Activated CD4-positive, alpha-beta T cell treated with anti-CD3 and anti-CD28 coated beads for 24 hours (primary cell): ENCODE measurements at places on chromosomes 2 and 18.

GRCh38 chr2:156589381-156590079 is 153.4 kb downstream of the GPD2 start:
- no peak for DNase-seq

- DNase-seq: no peak
These were observed 28.9 kb upstream of the FOSL2 start for GRCh38 chr2:28363686-28364280.

- DNase-seq: no peak
These were observed 134.2 kb downstream of the CDCA7 start for GRCh38 chr2:173488861-173489260.

GRCh38 chr2:144426981-144427479 is 92.9 kb downstream of the ZEB2 start:
- DNase-seq: no peak

- DNase-seq: no peak
These were observed 129.8 kb downstream of the METTL4 start for GRCh38 chr18:2441544-2441943.

- peak; percentile 44 for DNase-seq
These were observed 396 bp downstream of the CNOT9 start for GRCh38 chr2:218569038-218569431.

- no peak for DNase-seq
These were observed 274.8 kb upstream of the SLC39A10 start for GRCh38 chr2:195382186-195382585.

DNA sequence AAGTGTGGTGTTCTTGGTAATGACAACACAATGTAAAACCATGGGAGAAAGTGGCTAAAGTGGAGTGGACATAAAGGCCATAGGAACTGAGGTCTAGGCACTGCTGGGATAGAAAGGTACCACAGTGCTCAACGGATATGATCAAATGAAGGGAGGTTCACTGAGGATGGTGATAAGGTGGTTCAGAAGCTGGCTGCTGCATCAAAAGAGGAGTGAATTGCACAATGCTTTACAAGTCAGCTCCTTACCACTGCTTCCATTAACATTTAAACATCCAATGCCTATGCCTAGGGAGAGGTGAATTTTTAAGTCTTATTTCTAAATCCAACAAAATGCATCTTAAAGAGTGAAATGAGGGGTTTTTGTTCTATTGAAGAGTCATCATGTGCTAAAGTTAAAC is 100.1 kb upstream of the ITGB6 start:
- no peak for DNase-seq

DNA sequence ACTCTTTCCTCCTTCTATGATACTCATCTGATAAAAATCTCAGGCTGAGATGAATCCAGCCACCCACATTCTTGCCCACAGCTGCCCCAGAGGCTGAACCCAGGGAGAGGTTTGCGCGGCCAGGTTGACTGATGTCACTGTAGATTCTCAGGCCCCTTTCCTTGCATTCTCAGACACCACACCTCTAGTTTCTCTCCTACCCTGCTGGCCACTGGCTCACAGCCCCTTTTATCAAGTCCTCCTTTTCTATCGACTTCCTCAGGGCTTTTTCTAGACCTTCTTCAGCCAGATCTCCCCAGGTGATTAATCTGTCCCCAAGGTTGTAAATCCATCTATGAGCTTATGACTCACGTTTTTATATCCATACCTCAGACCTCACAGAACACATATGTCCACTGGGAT is 99.8 kb downstream of the TACR1 start:
- no peak for DNase-seq

GRCh38 chr2:223979730-223980396 is 22.6 kb downstream of the MRPL44 start:
- DNase-seq: no peak

DNA sequence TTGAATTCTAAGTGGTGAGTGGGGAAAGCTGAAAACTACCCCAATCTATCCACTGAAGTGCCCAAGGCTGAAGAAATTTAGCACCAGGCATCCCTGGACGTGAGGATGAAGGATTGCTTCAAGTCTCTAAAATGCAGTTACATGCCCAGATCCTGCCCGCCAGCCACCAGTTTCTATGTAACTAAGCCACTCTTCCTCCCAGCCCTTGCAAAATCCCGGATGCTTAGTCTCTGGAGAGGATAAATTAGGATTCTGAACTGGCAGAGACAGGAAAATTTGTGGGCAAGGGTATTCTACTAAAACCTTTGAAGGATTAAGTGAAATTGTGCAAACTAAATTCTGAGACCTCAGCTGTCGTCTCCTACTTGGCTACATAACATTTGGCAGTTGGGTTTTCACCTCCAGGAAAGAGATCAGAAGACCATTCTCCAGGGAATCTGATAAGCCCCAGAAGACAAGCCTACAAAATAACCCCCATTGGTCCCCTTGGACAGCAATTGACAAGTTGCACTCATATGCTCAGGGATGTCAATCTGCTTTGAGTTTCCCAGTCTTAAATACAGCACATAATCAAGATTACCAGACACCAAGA is 93.9 kb upstream of the CD226 start:
- no peak for DNase-seq

GRCh38 chr2:200345975-200346374 is 39.5 kb downstream of the SPATS2L start:
- DNase-seq: no peak

DNA sequence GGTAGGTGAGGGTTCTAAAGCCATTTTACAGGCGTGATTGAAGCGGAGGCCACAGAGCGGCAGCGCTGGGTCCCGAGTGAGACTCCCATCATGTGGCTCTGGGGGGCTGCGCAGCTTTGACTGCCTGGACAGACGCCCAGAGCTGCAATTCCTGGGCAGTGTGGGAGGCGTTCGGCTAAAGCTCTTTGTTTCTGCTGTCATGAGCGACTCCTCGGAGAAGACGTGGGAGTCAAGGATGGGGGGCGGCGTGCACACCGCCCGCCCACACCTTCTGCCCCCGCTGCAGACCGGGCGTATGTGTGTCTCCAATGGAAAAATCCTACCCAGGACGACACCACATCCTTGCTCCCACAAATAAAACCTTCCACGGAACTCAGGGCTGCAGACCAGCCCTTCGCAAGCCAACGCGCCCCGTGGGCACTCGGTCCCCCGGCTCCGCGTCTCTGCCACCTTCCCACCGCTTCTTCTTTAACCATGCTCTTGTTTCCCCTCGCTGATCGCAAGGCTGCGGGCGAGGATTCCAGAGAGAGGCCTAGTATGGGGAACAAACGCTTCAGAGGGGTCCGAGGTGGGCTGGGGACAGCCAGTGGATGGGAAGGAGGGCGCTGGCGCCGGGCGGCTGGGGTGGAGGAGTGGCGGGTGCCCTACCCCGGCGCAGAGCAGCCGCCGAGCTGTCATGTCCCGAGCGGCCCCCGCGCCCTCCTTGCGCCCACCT is 680 bp upstream of the LBH start:
- DNase-seq: no peak
